Progenitor cell of endocrine pancreas (in vitro differentiated cells): ENCODE measurements at places on chromosomes 7 and 10.

- DNase-seq = no peak
Measured at GRCh38 chr10:131204406-131205152, 106.9 kb downstream of the TCERG1L start.

GRCh38 chr7:15219758-15220157, 317.2 kb upstream of the DGKB start:
- DNase-seq = no peak

DNA sequence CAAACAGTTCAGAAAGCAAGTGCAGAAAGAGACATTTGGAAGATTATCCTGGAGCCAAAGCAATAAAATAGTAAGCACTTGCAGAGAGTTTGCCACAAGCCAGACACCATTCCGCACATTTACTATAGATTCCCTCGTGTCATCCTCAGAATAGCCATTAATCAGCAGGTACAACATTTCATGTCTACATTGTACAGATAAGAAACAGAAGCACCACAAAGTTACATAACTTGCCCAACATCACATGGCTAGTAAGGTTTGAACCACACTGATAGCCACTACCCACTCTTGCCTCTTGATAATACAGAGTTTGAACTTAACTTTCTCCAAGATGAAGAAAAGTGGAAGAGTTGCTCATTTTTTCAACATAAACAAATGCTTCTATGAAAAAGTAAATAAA, 40.6 kb upstream of the GHITM start:
- no peak for DNase-seq

DNA sequence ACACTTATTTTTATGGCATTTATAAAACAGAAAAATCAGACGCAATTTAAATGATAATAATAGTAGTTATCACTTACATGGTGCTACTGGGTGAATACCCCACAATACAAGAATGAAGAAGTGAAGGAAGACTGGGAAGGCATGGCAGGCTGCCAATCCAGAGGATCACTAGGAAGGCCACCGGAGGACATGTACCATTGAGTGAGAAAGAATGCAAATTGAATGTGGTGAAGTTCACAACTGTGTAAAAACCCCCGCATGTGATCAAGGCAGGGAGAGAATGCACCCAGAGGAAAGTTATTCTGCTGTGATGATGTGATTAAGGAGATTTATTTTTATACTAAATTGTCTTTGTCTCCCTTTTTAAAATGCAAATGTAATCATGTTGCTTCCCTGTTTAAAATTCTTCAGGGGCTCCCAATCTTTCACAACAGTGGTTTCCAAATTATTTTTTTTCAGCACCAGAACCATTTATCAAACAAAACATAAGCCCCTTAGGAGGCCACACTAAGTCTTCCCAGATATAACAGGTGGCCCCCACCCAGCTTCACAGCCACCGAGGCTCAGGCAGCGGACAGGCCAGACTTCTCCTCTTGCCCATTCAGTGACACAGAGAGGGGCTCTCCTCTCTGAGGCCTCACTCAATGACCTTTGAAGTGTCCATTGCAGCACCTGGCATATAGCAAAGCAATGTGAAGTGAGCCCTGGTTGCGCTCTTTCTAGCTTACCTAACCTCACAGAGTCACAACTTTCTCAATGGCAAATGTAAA, 59.6 kb downstream of the FRMPD2 start:
- no peak for DNase-seq

- no peak for DNase-seq
Measured at GRCh38 chr10:4312051-4312835, 513.8 kb upstream of the AKR1E2 start.

GRCh38 chr7:119935418-119936025, 337.5 kb upstream of the KCND2 start:
- DNase-seq = no peak

- DNase-seq = no peak
Measured at GRCh38 chr10:50224330-50224952, 26.9 kb downstream of the ASAH2 start.

DNA sequence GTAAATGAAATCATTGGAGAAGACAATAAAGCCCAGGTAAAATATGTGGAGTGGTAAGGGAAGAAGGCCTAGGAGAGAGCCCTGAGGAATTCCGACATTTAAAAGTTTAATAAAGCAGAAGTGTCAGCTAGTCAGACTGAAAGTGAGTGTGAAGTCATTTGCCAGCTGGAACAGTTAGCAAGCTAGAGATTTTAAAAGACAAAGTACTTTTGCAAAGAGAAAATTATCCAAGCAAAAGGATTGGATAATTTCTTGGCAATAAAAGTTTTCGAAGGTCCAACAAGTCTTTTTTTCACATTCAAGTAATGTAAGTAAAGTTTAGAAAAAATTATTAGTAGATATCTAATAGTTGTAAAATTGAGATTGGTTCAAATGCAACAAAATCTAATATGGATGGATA, 27.1 kb upstream of the SEMA3C start:
- no peak for DNase-seq

DNA sequence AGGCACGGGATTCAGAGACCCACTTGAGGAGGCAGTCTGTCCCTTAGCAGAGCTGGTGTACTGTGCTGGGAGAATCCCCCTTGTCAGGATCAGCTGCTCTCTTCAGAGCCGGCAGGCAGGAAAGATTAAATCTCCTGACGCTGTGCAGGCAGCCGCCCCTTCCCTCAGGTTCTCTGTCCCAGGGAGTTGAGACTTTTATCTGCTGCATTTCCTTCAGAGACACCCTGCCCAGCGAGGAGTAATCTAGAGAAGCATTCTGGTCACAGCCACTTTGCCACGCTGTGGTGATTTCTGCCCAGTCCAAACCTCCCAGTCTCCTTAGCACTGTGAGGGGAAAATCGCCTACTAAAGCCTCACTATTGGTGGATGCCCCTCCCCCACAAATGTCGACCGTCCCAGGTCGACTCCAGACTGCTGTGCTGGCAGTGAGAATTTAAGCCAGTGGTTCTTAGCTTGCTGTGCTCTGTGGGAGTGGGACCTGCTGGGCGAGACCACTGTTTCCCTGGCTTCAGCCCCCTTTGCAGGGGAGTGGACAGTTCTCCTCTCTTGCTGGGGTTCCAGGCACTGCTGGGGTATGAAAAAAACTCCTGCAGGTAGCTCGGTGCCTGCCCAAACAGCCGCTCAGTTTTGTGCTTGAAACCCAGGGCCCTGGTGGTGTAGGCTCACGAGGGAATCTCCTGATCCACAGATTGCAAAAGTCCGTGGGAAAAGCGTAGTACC, 265.4 kb downstream of the ZWINT start:
- no peak for DNase-seq

DNA sequence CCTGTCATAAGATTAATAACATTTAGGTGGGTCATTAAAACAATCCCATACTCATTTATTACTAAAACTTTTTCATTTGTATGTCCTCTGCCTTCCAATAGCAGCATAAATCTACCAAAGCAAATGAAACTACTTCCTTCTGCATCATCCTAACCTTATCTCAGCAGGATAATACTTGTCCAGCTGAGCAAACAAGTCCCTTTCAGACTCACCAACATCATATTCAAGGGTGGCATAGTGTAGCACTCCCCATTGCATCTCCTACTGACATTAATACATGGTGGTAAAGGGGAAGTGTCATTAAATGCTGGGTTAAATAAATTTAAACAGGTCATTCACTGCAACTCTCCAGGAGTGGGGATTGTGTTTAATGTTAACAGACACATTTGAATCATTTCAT, 3.4 kb upstream of the MINDY3 start:
- no peak for DNase-seq

DNA sequence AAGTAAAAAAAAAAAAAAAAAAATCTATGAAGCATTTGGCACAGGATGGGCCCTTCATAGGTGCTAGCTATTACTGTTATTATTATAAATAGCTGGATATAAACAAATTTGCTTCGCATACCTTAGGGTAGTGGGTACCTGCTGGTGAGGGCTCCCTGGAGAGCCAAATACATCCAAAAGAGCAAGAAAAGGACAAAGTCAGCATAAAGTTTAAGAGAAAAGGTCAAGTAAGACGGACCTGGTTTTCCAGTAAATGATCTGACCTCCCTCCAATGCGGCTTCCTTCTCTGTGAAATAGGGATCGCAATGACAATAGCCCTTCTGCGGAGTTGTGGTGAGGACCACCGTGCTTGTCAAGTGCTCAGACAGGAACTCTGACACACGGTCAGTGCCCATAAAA, 214.5 kb downstream of the SNX10 start:
- DNase-seq = no peak

DNA sequence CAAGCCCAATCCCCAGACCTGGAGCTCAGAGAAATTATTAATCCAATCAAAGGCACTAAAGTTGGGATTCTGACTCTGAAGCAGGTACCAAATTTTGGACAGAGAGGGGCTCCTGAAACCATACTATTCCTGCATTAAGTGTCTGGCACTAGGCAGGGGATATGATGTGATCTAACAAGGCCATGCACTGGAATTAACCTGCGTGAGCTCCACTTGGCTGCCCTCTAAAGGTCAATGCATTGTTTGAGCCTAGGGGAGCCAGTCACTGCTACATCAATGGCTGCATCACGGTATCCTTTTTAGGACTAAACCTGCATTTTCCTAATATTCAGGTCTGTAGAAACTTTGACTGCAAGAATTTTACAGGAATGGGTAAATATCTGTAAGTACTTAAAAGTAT, 42.1 kb downstream of the ST8SIA6 start:
- DNase-seq = no peak

DNA sequence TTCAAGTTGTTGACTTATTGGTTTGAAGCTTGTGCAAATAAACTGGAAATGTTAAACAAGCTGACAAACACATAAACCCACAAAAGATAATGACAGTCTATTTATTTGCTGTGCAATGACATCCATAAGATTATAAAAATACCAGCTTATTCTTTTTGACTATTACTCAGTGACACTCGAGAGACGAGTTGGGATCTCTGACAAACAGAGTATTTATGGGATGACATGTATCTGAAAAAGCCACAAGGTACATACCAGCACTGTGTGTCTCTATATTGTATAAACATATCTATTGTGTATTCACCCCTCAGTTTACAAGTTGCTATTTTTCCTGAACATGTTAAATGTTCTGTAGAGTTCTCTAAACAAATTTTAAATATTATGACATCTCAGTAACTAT, 88.9 kb downstream of the CHRM2 start:
- DNase-seq = no peak

- DNase-seq = no peak
Measured at GRCh38 chr10:71045204-71045809, 156.9 kb upstream of the PCBD1 start.

- DNase-seq = no peak
Measured at GRCh38 chr10:101032637-101033224, 1.7 kb downstream of the SFXN3 start.

DNA sequence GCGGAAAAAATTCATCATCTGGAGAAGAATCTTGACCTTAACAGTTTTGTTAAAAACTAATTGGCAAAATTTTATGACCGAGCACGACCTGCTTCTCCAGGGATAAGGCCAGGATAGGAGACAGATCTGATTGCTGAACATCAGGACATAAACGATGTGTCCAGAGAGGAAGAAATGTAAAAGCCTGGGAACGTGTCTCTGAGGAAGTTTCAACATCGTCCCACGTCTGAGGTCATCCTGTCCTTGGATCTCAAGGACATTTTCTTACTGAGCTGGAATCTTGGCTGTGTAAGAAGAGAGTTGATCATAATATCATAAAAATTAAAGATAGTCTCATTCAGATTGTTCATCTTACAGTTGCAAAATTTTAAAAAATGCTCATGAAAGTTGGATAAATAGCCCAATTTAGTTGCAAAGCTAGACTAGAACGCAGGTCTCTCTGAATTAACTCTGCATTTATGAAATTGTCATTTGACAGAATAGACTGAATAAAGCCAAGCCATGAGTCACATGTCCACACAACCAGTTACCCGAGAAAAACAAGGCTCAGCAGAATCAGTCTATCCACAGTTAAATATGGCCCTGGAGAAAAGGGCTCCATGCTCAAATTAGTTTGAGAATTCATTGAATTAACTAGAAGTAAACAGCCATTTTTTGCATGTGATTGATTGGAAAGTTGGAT, 120.0 kb upstream of the EGFR start:
- no peak for DNase-seq

- no peak for DNase-seq
Measured at GRCh38 chr10:24256619-24257107, 47.7 kb downstream of the KIAA1217 start.

DNA sequence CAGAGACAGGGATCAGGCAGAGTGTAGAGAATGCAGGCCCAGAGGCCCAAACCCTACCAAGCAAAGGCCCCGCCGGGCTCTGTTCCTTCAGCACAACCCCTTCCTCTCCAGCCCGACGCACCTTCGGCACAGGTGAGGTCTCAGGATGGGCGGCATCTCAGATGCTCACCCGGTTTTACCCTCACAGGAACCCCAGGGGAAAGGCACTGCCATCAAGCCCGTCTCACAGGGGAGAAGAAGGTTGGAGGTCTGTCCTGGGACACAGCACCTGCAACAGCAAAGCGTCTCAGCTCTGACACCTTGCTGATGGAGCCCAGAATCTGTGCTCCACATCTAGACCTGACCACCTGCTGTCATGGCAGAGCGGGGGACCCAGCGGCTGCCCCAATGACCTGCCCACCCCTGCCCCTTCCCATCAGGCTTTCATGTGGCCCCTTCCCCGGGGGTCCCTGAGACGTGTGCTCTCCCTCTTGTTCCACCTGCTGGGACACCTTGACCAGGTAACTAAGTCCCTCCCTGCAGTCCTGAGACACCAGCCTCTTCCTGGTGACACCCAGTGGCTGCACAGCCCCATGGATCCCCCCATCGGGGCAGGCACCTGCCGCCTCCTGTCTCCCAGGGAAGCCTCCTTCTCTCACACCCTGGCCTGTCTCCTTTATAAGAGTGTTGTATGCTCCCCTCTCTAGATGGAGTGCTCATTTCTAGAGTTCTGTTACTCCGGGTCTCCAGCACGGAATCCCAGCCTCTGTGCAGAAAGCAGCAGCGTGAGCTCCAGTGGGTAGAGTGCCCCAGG, 315.6 kb downstream of the DNAJB6 start:
- no peak for DNase-seq

DNA sequence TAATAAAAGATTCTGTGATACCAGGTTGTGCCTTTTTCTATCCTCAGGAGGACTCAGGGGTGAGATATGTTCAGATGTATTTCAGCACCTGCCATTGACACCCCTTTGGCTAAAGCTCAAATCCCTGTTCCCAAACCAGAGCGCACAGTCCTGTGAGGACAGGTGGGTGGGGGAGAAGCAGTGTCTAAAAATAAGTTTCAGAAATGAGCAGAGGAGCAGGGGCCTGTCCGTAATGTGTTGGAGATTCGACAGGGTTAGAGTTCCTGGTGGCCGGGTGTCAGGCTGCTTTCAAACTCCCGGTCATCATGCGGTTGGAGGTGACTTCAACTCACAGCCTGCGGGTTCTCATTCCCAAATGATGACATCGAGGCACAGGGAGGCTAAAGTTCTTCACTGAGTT, 211.5 kb downstream of the KLF6 start:
- DNase-seq = no peak
